ENCODE measurements at places on chromosomes 5 and 9.

- no peak for DNase-seq
Observed at GRCh38 chr5:493119-493701, 31.0 kb downstream of the SLC9A3 start.

- no peak for DNase-seq
Observed at GRCh38 chr9:116141864-116142561, 11.6 kb upstream of the PAPPA start.

- no peak for DNase-seq
Observed at GRCh38 chr5:41510176-41510831, at the start of gene PLCXD3. PLCXD3 (minus strand) TSS chr5:41510601; CDS start chr5:41510526, 75 bp downstream.

DNA sequence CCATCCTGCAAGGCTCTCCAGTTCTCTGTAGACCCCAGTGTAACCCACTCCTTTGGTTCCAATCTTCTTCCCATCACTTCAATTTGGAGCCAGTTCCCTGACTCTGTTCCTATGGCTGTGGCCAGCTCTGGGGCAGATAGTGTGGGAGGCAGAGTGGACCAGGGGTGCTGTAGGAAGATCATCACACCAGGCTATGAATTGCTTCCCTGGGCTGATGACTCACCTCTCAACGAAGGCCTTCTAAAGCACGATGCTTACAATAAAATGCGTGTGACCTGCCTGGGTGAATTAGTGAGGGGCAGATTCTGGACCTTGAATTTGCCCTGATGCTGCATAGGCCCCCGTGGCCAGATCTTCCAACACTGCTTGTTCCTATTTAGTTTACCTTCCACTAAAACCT is 289.7 kb downstream of the FBXL7 start:
- no peak for DNase-seq

DNA sequence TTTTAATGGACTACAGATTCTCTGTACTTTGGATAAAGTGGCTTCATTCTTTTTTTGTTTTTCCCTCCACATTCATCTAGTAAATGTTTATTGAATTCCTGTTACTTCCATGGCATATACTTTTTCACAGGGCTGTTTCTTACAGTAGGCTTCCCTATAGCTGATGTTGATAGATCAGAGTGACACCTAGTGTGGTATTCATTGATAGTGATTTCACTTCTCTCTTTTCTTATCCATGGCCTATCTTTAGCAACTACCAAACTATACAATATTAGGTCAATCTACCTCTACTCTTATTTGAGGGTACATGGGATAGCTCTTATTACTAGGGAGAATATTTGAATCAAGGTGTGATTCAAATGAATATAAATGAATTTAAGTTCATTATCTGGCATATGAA is 35.8 kb downstream of the FSD1L start:
- DNase-seq: no peak

GRCh38 chr9:91017245-91017644 is 215.6 kb downstream of the SYK start:
- no peak for DNase-seq

DNA sequence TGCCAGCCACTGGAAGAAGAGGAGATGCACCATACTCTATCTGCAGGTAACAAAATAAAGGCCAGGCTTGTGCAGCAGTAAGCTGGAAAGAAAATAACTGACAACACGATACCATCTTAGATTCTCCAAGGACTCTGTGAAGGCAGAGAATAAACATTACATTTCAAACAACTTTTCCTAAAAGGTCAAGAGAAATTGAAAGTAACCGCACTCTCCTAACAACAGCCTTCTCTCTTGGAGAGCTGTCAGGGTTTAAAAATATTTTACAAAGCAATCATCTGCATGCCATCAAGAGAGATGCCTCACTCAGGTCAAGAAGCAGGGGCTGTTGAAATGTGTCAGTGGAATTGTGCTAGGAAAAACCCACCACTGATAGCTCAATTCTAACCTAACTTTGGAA is 13.5 kb upstream of the TTLL11 start:
- no peak for DNase-seq

DNA sequence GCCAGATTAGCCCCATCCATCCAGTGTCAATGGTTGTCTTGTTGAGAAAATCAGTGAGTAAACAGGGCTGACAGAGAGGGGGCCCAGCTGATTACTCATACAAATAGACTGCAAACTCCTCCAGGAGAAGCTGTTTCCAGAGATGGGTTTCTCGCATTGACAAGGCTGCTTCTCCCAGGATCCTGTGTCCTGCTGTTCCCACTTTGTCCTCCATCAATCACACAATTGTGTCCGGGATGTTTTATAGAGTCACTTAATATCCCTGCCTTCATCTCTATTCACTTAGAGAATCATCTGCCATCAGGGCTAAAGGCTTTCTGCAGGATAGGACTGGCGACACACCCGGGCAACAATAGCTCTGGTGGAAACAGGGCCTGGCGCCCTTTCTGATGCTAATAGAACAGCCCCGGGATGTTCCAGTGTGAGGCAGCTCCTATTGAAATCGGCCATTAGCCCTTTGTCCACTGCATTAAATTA is 71.7 kb upstream of the TBCA start:
- no peak for DNase-seq

DNA sequence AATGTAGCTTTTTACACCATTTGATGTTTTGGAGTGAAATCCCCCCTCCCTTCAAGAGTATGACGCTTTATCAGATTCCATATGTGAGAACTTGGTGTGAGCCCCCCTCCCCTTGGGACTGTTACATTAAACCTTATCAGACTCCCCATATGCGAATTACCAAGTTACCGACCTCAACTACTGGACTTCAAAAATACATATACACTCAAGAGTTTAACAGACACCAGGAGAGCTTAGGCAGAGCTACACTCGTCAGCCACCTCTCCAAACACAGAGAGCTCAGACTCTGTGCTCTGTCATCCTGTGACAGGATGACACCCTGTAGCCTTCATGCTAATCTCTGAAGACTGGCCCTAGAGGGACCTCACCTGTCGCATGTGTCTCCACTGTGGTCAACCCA is 50.2 kb downstream of the FAM114A2 start:
- DNase-seq: no peak

Data from activated T-helper 1 cell treated with anti-CD3 and anti-CD28 coated beads, Interleukin-12 subunit alpha, Interleukin-12 subunit beta, Interleukin-2, Interleukin-4 antibody, amounts not matched to agents 30 ng/mL and 10 ng/mL and 1 ng/mL, durations not matched to agents 14 hours and 24 hours and 36 hours (primary cell).